ENCODE measurements at places on chromosomes 3 and 15.

DNA sequence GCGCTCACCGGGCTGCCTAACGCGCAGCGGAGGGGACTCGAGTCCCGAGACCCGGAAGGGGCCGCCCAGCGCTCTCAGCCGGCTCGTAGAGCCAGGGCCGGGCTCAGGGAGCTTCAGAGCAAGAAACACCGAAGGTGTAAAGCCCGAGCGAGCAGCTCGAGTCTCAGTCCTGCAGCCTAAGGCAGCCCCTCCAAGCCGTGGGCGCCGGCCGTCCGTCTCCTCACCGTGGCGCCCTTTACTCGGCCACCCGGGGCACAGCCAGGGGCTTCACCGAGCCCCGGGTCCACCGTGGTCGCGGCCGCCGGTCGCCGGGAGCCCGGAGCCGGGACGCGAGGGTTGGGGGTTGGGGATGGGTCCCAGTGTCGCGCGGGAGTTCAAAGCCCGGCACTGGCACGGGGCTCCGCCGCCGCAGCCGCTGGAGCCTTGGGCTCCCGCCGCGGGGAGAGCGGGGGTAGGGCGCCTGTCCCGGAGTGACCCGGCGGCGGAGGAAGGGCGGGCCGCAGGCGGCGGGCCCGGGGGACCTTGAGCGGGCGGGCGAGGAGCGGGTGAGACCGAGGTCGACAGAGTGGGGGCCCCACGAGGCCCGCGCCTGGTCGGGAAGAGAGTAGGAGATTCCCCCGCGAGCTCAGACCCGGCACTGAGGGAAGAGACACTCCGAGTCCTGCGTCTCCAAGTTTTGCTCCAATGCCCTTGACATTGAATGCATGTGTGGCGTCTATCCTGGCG, 26.9 kb upstream of the THRB start:
- peak; percentile 74 for DNase-seq

DNA sequence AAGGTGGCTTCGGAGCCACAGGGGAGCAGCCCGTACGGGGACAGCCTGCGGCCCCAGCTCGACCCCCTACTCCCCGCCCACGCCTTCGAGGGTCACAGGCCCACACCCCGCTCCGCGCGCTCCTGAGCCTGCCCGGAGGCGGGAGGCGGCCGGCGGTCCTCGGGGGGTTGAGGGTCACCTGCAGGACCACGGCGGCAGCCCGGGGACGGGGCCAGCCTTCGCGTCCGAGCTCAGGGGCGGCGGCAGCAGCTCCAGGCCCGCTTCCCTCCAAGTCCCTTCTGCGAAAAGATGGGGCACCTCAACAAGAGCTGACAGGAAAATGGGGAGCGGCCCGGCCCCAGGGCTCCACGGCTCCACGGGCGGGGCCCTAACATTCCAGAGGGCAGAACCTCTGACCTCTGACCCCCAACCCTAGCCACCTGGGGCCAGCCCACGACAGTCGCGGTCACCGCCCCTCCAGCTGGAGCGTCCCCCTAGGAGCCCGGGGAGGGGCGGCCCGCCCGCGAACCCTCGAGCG, 428 bp downstream of the LYSMD4 start:
- DNase-seq = no peak

- no peak for DNase-seq
Observed at GRCh38 chr3:195752546-195753331, 32.0 kb downstream of the MUC20 start.

DNA sequence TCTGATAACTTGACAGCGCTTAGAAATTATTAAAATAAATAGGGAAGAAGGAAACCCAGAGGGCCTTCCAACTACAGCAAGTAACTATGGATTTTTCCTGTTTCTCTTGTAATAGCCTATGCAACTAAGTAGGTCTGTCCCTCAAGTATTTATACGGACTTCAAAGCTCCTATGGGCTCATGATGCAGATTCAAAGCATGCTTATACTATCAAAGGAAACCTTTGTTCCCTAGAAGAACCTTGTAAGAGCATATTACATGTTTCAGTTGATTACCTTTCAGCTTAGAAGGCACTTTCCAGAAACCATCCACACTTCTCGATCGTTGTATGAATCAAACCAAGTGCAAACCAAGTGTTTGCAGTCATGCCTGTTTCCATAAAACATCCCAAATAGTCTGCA, 158.8 kb downstream of the ALCAM start:
- no peak for DNase-seq

GRCh38 chr3:103134023-103134724, 699.4 kb downstream of the ZPLD1 start:
- DNase-seq = no peak

GRCh38 chr15:34933432-34933975, 36.0 kb downstream of the AQR start:
- no peak for DNase-seq

DNA sequence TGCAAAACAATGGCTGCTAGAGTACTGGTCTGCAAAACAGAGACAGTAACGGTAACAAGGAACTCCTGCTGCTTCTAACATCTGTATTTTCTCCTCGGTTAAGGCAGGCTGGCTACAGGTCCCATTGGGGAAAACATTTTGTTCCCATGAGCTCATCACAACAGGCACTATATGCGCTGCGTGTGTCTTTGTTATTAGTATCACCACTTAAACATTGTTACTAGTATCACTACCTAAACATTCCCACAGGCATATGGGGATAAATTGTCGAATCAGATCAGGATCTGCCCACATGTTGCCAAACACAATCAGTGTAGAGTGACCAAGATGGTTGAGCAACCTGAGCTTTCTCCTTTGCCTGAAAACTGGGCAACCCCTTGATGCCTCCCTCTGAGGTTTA, 77.2 kb downstream of the TOP2B start:
- no peak for DNase-seq

DNA sequence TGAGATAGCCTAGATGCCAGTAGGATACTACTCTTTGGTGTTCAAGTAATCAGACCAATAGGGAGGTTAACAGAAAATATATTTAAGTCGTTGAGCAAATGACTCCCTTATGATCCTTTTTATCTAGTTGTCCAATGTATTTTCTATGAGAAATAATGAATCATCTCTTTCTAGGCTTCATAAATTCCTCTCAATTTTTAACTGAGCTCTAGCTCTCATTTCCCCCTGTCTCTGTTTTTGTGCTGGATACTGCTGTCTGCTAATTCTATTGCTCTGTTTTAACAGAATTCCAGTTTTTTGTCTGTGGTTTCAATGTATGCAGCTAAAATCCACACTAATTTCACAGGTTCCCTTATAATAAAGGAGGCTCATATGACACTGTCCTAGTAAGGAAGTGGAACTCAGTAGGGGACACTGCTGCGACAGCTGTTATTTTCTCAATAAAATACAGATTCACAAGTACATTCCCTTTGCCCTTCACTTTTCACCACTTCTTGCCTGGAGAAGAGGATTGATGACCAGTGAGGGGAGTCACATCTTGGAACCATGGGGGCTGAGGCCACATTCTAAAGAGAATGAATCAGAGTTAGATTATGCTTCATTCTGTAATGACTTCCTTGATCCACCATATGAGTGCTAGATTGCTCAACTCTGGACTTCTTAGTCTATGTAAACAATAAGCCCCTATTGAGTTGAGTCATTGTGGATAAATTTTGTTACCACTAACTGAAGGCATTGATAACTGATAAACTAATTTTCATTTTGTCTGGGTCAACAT, 558.7 kb upstream of the KCNMB2 start:
- no peak for DNase-seq

DNA sequence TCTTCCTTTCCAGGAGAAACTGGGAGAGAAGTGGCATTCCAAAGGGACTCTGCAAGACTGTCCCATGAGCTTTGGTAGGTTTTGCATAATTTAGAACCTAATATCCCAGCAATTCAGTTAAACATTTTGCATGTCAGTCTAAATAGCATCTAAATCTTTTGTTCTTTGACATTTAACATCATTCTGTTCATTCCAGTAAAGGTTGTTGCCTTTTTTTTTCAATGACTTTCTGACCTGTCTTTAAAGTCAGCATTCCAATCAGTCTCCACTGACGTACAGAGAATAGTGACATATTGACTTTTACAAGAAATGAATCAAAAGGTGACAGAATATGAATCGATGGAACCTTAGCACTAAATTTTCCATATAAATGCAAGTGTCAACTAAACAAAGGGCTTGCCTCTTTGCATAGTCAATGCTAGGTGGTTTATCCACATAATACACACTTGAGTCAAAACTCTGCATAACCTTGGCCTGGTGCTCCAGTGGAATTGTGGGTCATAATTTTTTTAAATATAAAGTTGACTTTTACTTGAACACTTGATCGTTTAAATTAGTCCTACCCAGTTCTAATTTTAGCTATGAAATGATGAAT, 370.1 kb downstream of the CNTN6 start:
- no peak for DNase-seq

DNA sequence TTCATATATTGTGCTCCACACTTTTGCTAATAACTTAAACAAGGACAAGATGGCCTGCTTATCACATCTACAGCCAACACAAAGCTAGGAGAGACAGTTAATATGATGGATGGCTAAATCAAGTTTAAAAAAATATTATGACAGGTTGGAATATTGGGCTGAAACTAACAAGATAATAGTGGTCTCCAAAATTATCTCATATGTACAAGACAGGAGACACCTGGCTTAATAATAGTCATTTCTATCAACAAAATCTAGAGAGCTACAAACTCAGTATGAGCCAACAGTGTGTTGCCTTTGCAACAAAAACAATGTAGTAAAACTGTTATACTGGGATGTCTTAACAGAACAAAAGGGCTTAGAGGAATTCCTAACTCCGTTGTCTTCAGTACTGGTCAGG, 317.1 kb upstream of the COL8A1 start:
- no peak for DNase-seq

DNA sequence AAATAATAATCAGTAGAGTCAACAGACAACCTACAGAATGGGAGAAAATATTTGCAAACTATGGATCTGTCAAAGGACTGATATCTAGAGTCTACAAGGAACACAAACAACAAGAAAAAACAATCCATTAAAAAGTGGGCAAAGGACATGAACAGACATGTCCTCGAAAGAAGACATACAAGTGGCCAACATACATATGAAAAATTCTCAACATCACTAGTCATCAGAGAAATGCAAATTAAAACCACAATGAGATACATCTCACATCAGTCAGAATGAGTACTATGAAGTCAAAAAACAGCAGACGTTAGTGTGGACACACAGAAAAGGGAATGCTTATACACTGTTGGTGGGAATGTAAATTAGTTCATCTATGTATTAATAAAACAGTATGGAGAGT, 33.7 kb downstream of the SLC2A2 start:
- no peak for DNase-seq

- DNase-seq = no peak
Observed at GRCh38 chr3:108209579-108209978, 12.6 kb downstream of the IFT57 start.

GRCh38 chr15:24940236-24940635, 14.6 kb upstream of the SNRPN start:
- DNase-seq = no peak

GRCh38 chr3:191566469-191566868, 105.5 kb downstream of the PYDC2 start:
- DNase-seq = no peak

DNA sequence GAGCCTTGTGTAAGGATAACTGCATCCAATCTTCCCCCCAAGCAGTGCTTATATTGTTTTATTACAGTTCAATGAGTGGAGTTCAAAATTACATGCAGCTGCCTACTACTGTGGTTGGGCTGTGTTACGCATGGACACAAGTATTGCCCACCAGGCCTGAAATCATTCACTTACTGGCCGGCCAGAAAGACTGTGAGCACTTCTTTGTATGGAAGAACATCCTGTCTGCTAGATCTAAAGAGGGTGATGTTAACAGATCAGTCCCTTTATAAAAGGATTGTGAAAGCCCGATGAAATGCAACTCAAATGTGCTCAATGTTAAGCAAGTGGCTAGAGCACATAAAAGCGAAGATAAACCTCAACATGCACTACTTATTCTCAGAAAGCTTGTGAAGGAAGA, 132.5 kb downstream of the FOXP1 start:
- no peak for DNase-seq

DNA sequence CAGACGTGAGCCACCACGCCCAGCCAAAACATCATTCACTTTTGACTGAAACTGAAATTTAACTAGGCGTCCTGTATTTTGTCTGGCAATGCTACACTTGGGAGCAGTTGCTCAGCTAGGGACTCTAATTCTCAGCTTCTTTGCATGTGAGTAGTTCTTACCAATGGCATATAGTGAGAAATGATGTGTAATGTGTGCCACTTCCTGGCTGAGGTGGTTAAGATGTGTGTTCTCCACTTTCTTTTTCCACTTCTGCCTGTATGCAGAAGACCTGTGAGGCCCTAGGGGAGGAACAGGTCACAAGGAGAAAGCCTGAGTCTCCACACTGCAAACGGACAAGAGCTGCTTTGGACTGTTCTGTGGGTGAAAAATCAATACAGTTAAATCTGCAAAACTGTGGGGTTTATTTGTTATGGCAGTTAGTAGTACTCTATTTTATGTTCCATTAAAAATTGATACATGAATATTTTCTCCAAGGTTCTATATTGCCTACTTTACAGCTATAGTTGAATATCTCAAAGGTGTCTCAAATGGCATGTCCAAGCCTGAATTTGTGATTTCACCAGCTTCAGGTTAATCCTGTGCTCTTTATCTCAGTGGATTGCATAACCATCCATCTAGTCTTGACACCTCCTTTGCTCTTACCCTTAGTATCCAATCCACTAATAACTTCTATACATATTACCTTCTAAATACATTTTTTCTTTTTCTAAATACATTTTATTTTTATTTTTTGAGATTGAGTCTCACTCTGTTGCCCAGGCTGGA, 59.3 kb downstream of the NR1D2 start:
- DNase-seq = no peak

GRCh38 chr3:139454346-139454745, 22.0 kb downstream of the RBP2 start:
- no peak for DNase-seq

DNA sequence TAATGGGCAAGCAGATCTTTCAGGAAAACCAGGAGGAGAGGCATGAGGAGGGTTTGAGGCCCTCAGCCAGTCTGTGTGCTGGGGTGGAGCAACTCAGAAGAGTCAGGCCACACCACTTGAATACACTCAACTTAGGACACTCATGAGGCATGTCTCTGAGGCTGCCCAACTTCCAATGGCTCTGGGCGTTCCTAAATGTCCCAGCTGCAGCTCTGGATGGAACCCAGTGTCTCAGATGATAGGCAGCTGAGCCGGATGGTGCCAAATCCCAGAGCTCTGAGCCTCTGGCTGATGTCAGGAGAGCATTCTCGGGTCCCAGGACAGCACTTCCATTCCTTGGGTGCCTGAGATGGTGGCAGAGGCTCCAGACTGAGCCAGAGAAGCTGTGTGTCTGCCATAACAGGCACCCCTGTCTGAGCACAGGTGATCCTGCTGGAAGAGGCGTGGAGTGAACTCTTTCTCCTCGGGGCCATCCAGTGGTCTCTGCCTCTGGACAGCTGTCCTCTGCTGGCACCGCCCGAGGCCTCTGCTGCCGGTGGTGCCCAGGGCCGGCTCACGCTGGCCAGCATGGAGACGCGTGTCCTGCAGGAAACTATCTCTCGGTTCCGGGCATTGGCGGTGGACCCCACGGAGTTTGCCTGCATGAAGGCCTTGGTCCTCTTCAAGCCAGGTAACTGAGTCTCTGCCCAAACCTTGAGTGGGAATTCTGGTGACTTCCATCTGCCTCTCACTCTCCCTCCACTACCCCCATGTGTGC, 2.8 kb downstream of the NR2E3 start:
- no peak for DNase-seq

- DNase-seq = no peak
Observed at GRCh38 chr3:184741259-184741556, 29.3 kb upstream of the MAGEF1 start.

Data from C1 segment of cervical spinal cord (tissue), 14 donors.